NCI-H69 (cell line): ENCODE measurements at places on chromosomes 6 and 20.

GRCh38 chr6:166583230-166583965 lies 3.1 kb downstream of the RAMACL start:
- DNase-seq, result no peak

DNA sequence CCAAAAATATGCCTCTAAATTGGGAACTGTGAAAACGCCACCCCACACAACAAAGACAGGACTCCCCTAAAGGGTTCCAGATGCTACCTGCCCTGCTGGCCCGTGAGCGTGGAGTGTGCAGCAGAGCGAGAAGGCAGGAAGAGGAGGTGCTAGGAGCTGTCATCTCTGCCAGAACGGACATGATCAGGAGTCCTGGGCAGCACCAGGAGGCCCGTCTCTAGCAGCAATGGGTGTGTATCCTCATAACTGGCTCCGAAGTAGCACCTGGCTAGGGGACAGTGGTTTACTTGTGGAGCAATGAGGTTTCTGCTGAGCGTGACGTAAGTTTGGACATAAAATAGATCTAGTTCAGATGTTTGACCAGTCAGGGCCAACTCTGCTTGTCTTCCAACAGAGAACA lies 226.0 kb downstream of the CDH4 start:
- no peak for DNase-seq

GRCh38 chr20:4689220-4689619 lies 32.5 kb upstream of the PRND start:
- DNase-seq, result no peak

DNA sequence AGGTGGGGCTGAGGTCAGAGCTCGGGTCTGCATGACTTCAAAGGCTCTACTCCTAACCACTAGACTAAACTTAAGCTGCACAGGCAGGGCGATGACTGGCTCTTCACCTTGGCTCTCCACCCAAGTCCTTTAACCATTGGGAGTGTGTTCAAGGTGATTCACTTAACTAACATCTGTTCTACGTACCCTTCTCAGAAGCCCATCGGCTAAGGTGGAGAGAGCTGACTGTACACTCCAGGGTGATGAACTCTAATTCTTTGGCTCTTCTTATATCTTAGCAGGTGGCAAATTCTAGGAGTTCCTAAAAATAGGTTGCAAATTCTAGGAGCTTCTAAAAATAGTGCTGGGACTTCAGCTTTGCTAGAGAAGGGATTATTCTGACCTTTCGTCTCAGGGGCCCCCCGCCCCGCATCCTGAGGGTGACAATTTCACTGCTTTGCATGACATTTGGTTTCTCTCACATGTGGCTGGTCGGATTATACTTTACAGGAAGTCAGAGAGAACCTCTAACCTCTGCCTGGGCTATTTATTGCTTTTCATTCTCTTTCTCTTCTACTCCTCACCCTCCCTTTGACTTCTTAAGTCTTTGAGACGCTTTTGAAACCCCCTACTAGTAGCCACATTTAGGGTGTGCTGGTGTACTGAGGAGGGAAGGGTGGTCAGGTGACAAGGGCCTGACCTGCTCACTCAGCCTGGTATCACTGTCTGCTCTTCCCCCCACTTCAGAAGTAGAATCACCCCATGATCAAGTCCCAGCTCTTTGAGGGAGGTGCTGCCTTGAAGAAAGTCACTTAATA lies 55.5 kb downstream of the PRDM1 start:
- DNase-seq, result no peak

DNA sequence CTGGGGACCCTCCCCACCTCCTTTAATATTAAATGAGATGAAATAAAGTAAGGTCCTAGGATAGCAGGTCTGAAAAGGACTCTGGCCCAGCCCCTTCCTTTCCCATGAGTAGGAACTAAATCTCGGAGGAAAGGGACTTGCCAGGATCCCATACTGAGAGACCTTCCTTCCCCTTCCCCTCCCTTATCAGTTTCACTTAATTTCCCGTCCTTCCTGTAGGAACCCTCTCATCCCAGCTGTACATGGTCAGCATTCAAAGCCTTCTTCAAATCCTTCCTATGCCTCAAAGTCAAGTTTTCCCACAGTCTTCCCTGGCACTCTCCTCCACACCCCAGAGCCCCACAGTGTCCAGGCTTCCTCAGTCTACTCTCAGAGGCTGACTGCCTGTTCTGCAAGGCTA lies 71.3 kb upstream of the MYL9 start:
- peak; percentile 60 for DNase-seq

DNA sequence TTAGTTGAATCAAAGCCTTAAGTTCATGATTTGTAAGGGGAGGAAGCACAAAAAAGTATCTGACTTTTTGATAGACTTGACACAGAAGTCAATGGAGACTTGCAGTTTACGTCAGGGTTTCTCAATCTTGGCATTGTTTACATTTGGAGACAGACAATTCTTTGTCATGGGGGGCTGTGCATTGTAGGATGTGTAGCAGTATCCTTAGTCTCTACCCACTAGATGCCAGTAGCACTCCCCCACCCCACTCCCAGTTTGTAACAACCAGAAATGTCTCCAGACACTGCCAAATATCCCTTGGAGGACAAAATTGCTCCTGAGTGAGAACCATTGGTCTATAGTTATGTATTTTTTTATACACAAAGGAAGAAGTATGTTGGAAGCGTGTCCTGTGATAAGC lies 434.1 kb downstream of the RFPL4B start:
- DNase-seq, result peak; percentile 6

DNA sequence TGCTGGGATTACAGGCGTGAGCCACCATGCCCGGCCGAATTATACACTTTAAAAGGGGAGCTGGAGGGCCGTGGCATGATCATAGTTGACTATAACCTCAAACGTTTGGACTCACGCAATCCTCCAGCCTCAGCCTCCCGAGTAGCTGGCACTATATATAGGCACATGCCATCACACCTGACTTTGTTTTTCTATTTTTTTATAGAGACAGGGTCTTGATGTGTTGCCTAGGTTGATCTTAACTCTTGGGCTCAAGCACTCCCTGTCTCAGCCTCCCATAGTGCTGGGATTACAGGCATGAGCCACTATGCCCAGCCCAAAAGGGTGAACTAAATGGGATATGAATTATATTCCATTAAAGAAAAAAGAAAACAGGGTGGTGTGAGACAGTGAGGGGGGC lies 7.8 kb downstream of the PTGIS start:
- no peak for DNase-seq

- DNase-seq, result no peak
These were observed 522.5 kb downstream of the CD83 start for GRCh38 chr6:14639983-14640599.

DNA sequence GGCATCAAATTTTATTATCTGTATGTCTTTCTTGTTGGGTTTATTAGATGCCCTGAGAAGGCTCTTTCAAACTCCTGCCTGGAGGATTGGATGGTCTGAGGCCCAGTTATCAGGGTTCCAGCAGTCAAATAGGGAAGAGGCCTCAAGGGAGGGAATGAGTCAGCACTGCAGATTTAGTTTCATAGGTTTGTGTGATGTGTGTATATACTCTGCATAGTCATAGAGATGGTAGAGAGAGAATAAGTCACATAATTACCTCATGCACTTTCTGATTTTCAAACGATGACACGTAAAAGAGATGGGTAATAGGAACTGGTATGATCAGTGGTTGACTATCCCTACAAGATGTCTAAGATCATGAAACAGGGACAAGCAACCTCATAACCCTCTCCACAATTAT lies 82.1 kb downstream of the ADAT2 start:
- DNase-seq, result no peak

GRCh38 chr6:144585217-144585814 lies 300.2 kb downstream of the UTRN start:
- DNase-seq, result peak; percentile 88

- peak; percentile 92 for DNase-seq
These were observed 1.3 kb downstream of the TAPBP start for GRCh38 chr6:33312361-33313104.
